ENCODE measurements at places on chromosomes 6 and 20.

DNA sequence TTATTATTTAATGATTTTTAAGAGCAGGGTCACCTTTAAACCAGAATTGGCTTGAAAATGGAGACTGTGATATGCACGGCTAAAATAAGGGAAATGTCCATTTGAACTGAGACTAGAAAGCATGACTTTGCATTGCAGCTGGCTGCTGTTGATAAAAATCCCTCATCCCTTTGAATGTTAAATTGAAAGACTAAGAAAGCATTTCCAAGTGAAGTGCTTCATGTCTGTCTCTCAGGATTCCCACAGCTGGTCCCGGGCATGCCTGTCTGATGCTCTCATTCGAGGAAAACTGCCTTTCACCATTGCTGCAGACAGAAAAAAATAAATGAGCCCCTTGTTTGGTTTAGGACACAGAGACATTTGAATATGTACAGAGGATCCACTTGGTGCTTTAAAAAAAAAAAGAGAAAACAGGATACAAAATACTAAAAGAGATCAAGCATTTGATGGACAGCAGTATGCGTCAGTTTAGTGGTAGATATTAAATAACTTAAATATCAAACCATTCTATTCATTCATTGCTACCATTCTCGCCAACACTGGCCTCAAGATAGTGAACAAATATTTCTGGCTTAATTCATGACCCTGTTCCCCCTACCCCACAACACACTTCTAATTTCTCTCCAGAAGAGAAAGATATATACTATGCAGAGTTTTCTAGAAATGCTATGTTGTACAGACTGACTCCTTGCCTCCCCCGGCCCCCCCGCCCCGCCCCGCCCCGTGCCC lies 55.0 kb downstream of the TBC1D7 start:
- no peak for DNase-seq

- no peak for DNase-seq
Observed at GRCh38 chr6:125020385-125020784, 58.1 kb downstream of the RNF217 start.

DNA sequence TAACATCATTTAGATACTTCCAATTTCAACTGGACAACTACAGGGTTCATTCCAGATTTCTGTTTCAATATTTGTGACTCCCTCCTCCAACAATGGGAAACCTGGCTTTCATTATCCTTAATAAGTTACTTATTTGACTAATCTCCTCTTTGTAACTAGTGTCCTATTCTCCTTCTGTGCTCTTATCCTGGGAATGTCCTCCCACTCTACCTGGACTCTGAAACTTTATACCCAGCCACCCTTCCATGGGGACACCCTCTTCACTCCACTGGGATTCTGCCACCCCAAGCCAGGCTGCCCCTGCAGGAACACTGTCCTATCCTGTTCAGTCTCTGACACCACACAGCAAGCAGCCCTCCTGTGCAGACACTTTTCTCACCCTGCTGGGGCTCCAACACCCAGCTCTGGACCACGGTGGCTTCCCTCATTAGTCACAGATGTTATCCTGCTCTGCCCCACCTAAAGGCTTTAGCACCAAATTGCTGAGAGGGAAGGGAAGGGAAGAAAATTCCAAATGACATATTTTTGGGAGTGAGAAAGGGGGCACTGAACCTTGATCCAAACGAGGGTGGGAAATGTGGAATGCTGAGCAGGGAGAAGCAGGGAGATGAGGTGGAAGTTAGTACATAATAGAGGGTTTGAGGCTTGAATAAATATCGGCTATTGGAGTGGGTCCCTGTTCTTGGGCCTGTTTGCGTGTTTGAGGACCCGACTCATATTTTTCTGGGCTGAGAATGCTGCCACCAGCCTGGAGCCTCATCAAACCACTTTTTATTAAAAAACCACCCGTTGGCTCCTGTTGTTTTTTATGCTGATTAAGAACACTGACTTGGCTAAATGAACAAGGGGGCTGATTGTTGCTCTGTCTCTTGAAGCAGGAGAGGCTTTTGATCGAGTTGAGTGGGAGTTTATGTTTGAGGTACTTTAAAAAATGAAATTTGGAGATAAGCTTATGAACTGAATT lies 54.0 kb upstream of the AKIRIN2 start:
- no peak for DNase-seq

DNA sequence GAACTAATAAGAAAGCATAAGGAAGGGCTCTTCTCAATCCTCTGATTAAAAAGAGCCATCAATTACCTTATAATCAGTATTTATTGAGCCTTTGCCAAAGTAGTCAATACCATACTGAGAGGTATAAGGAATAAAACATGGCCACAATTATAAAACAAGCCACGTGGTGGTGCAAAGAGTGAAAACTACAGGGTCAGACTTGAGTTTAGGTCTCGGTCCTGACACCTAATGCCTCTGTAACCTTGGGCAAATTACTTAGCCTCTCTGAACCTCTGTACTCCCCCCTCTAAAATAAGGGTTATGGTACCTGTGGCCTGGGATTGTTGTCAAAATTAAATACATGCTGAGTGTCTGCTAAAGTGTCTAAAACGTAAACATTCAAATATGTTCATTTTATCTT lies 11.8 kb downstream of the TRIM10 start:
- no peak for DNase-seq

DNA sequence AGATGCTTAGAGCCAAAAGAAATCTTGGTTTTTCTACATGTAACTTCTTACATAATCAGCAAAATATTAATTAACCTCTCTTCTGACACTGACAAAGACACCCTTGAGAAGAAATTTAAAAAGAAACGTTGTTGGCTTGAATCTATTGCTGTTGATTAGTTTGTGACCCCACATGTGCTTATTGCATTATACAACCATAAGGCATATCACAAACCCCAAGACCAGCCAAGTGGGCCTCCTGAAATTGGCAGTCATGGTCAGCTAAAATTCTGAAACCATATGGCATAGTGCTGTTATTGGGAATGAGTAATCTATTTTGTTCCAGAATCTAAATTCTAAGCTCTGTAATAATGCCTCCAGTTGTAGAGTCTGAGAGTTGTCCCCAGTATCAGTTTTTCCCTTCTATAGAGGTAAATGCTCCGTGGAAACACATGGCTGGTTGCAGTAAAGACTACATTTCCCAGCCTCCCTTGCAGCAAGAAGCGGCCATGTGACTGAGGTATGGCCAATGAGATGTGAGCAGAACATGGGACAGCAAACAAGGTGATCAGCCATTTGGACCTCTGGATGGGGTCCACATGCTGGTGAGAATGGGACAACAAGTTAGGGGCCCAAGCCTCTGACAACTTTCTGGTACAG lies 42.3 kb upstream of the PTPN1 start:
- DNase-seq: peak; percentile 51

GRCh38 chr6:82176616-82177015 lies 70.9 kb downstream of the IBTK start:
- no peak for DNase-seq

DNA sequence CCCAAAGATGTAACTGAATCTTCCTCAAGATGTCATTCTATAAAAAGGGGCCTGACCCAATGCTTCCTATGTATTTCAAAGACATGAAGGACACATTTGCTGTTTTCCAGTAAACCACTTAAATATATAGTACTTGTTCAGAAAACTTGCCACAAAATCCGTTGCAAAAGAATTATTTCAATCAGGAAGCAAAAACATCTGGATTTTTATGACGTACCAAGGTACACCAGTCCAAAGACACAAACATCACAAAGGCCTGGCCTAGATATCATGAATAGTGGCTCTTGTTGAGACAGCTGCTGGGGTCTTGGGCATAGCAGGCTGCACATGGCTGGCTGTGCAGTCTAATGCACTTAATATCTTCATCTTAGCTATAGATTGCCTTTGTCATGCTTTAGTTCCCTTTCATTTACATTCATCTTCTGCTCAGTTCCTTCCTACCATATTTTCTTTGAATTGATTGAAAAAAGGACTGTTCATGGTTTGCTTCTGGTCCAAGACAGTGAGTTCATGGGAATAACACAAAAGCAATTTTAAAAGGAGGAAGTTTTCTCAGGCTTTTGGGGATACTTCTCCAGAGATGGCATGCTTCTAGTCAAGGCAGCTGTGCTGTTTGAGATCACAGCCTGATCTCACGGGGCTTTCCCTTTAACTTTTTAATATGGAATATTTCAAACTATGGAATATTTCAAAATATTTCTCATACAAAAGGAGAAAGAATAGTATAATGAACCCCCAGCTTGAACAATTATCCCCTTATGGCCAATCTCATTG lies 44.5 kb downstream of the MYLIP start:
- DNase-seq: no peak

GRCh38 chr6:125700581-125701353 lies 48.7 kb upstream of the HEY2 start:
- DNase-seq: no peak

DNA sequence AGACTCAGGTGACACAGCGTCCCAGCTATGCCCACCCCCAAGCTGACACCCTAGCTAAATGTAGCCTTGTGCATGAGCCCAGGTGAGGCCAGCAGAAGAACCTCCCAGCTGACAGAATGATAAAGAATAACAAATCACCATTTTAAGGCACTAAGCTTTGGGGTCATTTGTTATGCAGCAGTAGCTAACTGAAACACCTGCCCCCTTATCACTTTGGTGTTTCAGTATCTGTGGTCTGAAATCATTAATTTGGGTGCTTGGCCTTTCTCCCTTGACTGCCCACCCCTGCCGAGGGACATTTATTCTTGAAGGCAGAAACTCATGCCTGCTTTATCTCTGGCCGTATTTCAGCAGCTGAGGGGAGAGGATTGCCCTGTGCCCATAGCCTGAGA lies 30.0 kb downstream of the DACT2 start:
- DNase-seq: no peak

GRCh38 chr20:41426086-41426830 lies 59.6 kb upstream of the EMILIN3 start:
- DNase-seq: no peak
